ENCODE measurements at places on chromosomes 16 and 17. TPM values are rescaled to one million over a fixed set of nuclear protein-coding genes. Genes with fewer than 3 reads are reported as not detected.

KRTAP1-5 gene
- total RNA-seq, result not detected

ABCA9 gene
- total RNA-seq, result not detected

GAS2L2 gene
- total RNA-seq, result not detected

MYH13 gene
- total RNA-seq, result not detected

KRT25 gene
- not detected for total RNA-seq

ITGAD gene
- total RNA-seq, result not detected

PIMREG gene
- total RNA-seq, result 13.0 TPM

SLFN11 gene
- 96.7 TPM for total RNA-seq

SLC43A2 gene
- 0.57 TPM for total RNA-seq

TMEM114 gene
- not detected for total RNA-seq

PROCA1 gene
- total RNA-seq, result 5.7 TPM

FMNL1 gene
- 735 TPM for total RNA-seq

GPRC5B gene
- total RNA-seq, result 0.59 TPM

TACO1 gene
- 10.1 TPM for total RNA-seq

DBF4B gene
- 31.6 TPM for total RNA-seq

HOXB1 gene
- not detected for total RNA-seq

BCL6B gene
- total RNA-seq, result 0.59 TPM

Data from activated naive CD4-positive, alpha-beta T cell treated with anti-CD3 and anti-CD28 coated beads, Interleukin-2, amount 50 U/mL, for 72 hours (primary cell).